ENCODE measurements at places on chromosomes 6 and 20.

DNA sequence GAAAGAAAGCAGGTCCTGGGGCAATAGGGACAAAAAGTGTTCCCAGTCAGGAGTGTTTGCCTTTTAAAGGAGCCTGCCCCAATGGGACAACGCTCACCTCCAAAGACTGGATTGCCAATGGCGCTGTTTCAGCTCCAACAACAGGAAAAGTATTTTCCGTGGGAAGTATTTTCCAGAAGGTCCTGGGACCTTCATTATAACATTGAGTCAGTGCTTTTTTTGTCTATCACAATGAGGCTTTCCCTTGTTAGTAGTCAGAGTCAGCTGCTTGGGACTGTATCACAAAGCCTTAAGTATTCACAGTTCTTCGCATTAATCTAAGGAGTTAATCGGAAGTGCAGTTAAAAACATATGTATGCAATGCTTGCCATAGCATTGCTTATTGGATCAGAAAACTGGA is 17.3 kb downstream of the TRAF3IP2 start:
- DNase-seq: no peak

- no peak for DNase-seq
These were observed 56.4 kb downstream of the CDH4 start for GRCh38 chr20:61308477-61308774.

GRCh38 chr20:31858760-31859083 is 11.6 kb downstream of the DUSP15 start:
- no peak for DNase-seq

- DNase-seq: no peak
These were observed 143.1 kb downstream of the CEP57L1 start for GRCh38 chr6:109238396-109238795.

GRCh38 chr6:128000363-128000762 is 99.5 kb upstream of the THEMIS start:
- DNase-seq: no peak

- DNase-seq: no peak
These were observed 212.1 kb downstream of the EYA2 start for GRCh38 chr20:47106786-47107185.

- DNase-seq: no peak
These were observed 40.8 kb downstream of the ZFAND3 start for GRCh38 chr6:37860226-37860839.

DNA sequence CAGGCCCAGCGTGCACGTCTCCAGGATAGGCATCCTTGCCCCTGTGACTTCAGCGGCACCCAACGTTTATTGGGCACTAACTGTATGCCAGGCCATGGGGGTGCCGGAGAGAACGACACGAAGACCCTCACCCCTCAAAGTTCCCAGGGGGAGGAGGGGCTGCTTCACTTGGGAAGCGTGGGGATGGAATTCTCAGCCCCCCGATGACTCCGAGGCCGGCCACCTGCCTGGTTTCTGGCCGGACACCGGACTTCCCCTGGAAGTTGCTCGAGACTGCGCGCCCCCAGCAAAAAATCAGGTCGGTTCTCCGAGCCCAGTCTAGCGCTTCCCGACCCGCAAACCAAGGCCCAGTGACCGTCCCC is 275 bp upstream of the MAVS start:
- no peak for DNase-seq

DNA sequence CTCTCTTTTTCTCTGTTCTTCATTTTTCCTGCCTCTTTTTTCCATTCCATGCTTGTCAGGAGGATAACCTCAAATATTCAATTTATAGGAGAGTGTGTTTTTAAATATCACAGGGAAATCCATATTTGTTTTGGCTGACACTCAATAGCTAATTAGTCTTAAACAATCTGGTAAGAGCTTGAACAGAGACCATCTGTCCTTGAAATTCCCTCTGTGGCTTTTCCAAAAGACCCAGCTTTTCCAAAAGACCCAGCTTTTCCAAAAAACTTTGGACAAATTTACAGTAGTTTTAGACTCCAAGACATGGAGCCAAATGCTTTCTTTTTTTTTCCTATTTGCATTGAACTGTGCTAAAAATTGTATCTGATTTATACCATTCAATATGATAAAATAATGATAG is 127.4 kb upstream of the FAM83B start:
- DNase-seq: no peak

GRCh38 chr6:134352786-134353480 is 35.0 kb upstream of the SGK1 start:
- DNase-seq: no peak

- DNase-seq: peak; percentile 30
These were observed 80.8 kb upstream of the FUCA2 start for GRCh38 chr6:143592335-143592734.

DNA sequence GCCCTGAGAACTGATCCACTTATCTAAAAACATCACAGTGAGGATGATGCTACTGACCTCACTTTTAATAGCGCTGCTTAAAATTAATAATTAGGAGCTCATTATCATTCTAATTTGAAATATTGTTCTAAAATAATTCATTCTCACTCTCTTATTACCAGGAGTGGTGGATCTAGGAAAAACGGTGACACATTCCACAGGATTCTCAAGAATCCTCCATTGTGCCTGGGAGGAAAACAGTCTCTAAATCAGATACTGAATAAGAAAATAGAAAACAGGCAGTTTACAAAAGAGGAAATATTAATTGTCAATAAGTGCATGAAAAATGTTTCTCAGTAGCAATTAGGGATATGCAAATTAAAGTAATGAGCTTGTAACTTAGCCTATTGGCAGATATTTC is 187.4 kb downstream of the TENT5A start:
- no peak for DNase-seq

- no peak for DNase-seq
These were observed 2.7 kb downstream of the EPB41L2 start for GRCh38 chr6:131060311-131060710.

GRCh38 chr6:43075670-43076463 is at the start of gene PTK7:
Gene PTK7 (plus strand): TSS chr6:43076314. CDS start chr6:43076489, 175 bp downstream.
- no peak for DNase-seq

DNA sequence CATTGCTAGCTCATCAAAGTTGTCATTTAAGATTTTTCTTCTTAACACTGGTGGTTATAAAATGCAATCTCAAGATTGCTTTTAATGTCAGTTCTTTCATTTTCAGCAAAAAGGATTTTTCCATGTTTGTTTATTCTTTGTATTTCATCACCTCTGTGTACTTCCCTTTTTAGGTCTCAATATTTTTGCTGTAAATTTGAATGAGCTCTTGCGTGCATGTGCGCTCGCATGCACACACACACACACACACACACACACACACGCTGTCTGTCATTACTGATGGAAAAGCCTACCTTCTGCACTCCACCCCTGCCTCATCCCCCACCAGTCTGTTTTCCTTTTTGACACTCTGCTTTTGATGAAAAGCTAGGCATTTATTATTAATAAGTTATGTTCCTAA is 85.3 kb upstream of the FYN start:
- DNase-seq: no peak

DNA sequence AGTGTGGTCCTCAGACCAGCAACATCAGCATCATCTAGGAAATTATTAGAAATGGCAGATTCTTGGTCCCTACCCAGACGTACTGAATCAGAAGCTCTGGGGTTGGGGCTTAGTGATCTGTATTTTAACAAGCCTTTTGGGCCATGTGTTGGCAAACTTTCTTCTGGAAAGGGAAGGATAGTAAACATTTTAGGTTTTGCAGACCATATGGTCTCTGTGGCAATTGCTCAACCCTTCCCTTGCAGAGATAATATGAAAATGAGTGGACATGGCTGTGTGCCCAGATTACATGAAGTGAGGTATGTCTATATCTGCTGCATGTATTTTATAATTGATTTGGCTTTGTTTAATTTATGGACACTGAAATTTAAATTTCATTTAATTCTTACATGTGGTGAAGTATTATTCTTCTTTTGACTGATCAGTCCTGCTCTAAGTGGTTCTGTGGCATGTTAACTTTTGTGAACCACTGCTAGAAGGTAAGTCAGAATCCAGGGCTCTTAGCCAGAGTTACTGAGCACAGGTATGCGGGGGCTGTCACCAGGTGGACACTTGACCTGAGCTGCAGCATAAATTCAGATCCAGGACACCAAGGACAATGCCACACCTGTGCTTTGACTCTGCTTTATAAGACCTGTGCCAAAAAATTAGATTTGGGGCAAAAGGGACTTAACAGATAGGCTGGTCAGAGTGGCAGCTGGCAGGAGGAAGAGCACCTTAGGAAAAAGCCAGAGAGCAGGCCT is 43.2 kb downstream of the LY86 start:
- no peak for DNase-seq

DNA sequence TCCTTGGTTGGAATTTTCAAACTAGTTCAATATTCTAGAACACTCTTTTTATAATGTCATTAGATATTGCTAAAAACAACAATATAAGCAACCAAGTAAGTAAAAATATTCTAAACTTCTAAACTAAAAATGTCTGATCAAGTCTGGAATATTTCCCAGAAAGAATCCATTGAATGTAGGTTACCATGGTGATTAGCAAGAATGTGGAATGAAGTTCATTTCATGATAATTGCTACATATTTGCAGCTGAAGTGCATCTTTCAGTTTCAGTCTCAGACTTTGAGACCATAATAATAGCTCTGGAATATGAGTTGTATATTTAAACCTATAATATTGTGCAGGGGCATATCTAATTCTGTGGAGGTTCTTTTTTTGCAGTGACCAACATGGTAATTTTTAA is 61.0 kb upstream of the NKAIN2 start:
- no peak for DNase-seq

DNA sequence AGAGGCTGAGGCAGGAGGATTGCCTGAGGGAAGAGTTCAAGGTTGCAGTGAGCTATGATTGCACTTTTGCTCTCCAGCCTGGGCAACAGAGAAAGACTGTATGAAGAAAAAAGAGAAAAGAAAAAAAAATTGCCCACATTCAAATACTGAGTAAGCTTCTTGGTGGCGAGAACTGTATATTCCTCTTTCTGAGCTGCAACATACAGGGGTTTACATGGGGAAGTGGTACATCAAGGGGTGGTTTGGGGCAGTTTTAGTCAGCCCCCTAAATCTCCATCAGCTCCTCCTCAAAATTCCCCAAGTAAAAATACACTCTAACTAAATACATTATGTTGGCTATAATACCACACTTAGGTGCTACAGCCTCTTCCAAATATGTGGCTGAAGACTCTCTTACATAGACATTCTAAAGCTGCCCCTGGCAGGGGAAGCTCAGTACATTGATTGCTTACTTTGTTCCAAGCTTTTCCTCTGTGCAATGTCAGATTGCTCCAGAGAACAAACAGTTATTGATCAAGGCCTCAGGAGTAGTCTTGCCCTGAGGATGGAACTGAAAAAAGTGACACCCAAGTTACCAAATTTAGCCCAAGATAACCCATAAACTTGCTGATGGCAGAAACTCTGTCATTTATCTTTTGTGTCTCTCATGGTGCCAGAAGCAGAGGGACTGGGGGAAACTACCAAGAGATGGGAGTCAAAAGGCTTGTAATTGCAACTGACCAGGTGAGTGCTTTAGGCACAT is 107.4 kb upstream of the RIPOR2 start:
- no peak for DNase-seq

DNA sequence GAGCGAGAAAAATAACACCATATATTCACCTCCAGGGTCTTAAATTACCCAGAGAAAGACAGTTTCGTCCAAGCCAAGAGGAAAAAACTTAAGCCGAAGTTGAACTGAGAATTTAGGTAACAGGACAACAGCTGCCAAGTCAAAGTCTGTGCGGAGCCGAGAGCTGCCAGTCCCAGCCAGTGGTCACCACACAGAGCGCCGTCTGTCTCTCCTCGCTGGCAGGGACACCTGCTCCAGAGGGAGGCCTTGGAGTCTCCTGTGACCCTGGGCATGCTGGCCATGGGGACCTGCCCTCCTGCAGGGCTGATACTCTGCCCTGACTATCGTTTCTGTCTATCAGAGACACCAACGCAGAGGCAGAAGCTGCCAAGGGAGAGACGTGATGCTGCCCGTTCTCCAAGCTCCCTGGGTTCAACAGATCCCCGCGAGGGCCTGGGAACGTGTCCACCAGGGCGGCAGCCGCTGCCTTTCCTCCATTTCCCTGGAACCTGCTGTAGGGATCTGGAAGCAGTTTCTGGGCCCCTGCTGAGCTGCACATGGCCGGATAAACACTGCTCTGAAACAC is 341.3 kb downstream of the SMOC2 start:
- no peak for DNase-seq

DNA sequence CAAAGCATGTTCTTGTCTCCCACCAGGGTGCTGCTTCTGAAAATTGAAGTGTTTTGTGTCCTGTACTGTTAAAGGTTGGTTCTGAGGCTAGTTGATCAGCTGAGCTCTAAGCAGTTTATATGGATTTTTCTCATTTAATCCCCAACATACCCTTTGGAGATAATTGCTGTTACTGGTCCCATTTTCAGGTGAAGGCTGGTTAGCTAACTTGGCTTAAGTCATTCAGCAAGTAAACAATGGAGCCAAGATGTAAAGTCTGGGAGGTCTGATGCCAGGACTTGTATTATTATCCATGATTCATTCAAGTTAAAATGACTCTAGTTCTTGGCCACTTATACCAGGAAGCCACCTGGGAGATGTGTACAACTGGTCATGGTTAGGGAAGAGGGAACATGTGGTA is 42.5 kb upstream of the FERMT1 start:
- DNase-seq: no peak

DNA sequence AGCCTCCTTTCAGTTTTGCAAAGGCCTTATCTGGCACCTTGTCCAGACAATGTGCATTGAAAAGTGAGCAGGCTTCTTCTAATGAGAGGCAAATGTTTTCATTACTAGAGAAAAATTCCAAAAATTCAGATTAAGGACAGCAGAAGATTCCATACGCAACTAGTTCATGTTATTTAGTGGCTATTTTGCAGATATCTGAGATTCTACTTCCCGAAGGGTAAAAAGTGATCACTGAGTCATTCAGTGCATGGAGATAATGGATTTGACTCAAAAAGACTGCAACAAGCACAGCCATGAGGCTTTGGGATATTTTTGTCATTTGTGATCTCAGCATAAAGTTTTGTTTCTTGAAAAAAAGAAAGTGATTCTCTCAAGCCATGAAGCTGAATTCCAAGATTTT is 29.9 kb downstream of the METTL24 start:
- DNase-seq: no peak

- DNase-seq: no peak
These were observed 62.9 kb downstream of the SSR1 start for GRCh38 chr6:7249946-7250643.

GRCh38 chr6:156976216-156977127 is 199.3 kb downstream of the ARID1B start:
- no peak for DNase-seq

DNA sequence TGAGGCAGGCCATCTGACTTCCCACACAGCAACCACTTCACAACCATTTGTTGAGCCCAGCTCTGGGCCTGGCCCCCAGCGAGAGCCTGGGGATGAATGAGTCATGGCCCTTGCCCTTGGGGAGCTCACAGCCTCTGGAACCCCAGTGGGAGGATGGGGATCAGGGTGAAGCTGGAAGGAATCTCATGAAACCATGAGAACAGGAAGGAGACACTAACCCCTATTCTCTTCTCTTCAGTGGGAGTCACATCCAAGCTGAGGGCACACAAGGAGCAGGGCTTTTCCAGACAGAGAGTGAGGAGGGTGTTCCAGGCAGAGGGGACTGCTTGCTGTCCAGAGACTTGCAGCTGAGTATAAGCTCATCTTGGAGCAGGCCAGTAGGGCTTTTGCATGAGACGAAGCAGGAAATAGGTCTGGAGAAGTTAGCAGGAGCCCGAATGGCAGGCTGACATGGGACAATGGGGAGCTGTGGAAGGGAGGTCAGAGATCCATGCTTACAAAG is 7.5 kb downstream of the FOXS1 start:
- no peak for DNase-seq

GRCh38 chr20:63161176-63161651 is 54.7 kb downstream of the YTHDF1 start:
- DNase-seq: no peak

GRCh38 chr6:22030730-22031619 is 265.9 kb downstream of the PRL start:
- DNase-seq: no peak

Measured in iPS DF 19.7 (cell line).